ENCODE measurements at places on chromosomes 6 and 20.

- DNase-seq: no peak
These were observed 21.6 kb upstream of the POM121L2 start for GRCh38 chr6:27333642-27334040.

DNA sequence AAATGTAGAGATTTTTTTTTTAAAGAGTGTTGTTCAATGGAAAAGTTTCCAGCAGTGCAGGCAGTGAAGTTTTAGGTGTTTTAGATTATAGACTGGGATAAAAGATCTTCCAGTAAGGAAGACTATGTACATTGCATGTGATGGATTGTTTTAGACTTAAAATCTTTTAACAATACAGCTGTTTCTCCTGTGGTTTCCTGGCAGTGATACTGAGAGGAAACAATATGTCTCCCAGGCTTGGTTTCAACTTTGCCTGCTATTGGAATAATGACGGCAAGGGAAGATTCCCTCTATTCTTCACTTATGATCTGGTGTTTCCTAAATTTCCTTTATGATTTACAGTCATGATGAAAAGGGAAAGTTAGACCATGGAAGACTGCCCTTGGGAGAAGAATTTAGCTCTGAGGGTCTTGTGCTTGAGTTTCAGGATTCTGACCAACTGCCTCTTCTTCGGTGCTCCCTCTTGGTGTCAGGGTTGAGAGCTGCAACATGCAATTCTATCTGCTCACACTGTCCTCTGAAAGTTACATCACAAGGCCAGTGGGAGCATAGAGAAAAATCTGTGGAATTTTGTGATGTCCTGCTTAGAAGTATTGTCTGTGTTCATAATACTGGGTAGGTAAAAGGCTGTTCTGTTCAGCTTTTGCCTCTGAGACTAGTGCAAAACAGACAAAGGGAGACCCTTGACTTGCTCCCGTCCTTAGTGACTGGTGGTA lies 262.8 kb upstream of the MAN1A1 start:
- no peak for DNase-seq

DNA sequence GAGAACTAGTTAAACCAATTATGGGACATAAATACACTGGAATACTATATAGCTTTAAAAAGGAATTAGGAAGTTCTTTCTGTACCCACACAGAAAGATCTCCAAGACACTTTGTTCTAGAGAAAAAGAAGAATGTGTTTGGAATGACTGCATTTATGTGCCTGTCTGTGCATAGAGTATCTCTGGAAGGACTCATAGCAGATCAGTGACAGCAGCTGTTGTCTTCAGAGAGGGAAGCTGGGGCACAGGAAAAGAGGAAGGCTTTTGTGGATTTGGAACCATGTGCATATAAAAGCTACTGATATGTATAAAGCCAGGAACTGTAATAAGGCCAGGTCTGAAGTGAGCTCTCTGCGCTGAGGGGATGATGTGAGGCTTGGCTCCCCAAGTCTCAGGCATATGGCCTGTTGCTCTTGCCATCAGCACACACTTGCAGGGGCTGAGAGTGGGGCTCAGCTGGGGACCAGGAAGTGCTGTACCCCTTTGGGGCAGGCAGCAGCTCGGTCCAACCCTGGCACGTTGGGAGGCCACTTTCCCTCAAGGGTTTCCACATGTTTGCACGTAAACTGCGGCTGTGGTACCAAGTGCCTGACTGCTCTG lies 31.8 kb upstream of the CCDC167 start:
- DNase-seq: no peak

- DNase-seq: no peak
These were observed 189.0 kb upstream of the UST start for GRCh38 chr6:148557796-148558321.

DNA sequence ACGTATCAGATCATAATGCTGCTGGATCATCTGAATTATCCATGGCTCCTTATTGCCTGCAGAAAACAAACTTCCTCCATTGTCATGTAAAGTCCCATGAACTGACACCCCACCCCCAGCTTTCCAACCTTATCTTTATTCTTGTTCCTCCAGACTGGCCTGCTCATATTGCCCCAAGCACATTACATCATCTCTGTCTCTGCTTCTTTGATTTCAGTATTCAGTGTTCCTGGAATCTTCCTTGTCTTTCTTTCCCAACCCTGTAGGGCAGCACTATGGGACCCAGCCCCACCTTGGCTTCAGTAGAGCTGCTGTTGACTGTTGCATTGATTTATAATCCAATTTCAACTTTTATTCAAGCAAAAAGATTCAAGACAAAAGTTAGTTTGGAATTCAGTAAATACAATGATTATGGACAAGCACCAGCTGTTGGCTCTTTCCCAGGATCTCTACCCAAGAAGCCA lies 187.5 kb upstream of the ECI2 start:
- no peak for DNase-seq

DNA sequence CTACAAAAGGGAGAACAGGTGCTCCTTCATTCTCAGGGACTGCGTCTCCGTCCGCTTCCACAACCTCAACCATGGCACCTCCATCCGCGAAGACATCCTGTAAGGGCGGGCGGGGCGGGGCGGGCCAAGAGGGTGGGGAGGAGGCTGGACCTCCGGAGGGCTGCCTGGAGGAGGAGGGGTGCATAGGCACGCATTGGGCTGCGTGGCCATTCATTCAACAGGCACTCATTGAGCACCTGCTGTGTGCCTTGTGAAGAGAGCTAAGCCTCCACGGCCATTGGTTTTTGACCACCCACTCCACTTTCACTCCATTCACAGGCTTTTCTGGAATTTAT lies 435 bp downstream of the ZSWIM3 start:
- DNase-seq: peak; percentile 66

DNA sequence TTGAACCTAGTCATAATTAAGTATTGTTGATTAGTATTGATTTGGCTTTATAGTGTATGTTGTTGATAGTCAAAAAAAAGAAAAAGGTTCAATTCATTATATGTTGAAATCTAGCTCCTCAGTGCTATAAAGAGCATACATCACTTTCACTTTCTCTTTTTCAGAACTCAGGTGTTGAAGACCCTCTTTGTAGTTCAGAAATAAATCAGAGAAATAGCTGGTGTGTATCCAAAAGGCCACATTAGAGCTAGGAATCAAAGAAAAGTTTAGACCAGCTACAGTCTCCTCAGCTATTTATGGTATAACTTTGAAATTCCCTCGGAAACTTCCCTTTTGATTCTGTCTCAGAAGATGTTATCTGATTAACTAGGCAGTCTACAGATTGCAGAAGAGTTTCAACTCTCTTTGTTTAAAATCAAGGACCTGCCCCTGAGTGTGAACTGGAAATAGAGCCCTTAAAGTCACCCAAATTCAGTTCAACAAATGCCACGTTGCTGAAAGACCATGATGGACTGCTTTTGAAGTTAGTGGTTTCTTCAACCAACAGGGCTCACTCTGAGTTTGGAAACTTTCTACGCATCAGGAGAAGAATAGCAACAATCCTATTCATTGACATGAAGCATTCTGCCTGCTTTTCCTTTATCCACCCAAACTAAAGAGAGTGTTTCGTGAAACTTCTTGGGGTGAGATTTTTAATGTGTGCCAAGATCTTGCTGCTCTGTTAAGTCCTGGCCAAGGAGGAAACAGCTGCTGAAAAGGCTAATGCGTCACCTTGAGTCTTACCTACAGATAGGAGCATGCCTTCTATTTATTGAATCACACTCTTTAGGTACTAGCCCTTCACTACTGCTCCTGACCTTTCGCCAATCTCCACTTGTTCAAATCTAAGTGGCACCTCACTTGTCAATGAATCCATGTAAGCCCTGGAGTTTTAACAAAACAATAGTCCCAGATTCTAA lies 111.7 kb downstream of the TNFRSF21 start:
- DNase-seq: no peak

DNA sequence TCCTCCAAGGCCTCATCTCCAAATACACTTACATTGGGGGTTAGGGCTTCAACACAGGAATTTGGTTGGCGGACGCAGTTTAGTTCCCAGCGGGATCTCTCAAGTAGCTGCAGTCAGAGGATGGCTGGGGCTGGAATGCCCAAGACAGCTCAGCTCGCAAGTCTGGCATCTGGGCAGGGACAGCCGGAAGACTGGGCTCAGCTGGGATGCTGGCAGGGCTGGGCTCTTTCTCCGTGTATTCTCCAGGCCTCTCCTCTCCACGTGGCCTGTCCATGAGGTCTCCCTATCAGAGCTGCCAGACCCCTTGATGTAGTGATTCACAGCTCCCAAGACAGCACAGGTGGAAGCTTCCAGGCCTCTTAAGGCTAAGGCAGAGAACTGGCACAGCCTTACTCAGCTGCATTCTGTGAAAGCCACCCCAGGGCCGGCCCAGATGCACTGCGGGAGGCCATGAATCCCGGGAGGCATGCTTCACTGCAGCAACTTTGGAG lies 5.0 kb downstream of the FGD2 start:
- no peak for DNase-seq

DNA sequence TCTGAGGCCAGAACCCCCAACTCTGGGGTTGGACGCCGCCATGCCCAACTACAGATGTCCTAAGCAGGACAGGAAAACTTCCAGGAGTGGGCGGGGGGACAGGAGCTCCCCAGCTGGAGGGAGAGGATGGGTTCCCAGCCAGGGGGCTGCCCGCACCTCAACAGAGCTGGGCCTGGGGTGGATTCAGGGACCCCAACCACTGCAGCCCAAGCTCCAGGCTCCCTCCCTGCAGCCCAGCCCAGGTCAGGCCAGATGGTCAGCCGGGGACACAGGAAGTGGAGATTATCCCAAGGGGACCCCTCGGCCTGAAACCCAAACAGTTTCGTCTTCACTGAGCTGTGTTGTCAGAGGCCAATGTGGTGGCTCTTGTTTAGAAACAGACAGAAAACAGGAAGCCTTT lies 9.4 kb downstream of the LAMA5 start:
- no peak for DNase-seq

DNA sequence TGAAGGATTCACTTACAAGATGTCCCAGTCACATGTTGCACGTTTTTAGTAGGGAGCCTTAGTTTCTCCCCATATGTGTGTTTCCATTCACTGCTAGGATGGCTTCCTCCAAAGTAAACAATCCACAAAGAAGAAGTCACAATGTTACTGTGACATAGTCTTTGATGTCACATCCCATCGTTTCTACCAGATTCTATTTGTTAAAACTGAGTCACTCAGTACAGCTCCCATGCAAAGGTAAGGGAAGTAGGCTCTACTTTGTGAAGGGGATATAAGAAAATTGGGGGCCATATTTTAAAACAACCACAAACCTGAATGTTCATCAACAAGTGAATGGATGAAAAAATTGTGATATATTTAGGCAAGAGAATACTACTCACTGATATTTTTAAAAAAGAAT lies at the start of the genes OR11A1 and OR2H1:
Gene OR11A1 (minus strand): TSS at position 101 of the 400 bp plus-strand sequence. CDS start 29,430 bp downstream, outside the sequence.
Gene OR2H1 (plus strand): TSS at position 185 of the 400 bp plus-strand sequence. CDS start 4,615 bp downstream, outside the sequence.
- no peak for DNase-seq

GRCh38 chr6:13474360-13474759 lies 13.0 kb downstream of the GFOD1 start:
- no peak for DNase-seq

DNA sequence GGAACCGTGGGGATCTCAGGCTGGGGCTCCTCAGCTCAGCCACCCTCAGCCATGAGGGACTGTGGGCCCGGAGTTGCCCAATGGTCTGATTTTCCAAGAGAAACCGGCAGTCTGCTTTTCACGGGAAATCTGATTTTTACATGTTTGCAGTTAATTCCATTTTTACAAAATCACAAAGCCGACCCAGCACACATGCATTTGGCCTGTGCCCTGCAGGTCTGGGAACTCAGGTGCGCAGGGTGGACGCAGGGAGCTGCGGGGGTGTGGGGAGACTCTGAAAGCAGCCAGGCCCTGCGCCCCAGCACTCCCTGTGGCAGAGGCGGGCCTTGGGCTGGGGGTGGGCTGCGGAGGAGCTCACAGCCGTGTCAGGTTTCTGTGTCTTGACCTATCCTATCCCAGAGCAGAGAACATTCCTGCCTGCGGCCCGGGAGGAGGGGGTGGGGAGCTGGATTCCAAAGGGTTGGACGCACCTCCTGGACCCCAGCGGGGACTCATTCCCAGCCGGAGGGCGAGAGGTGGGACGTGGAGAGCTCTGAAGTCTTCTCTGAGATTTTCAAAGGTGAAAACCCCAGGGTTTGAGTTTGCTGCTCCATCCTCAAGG lies 60.6 kb downstream of the ADNP start:
- no peak for DNase-seq

- DNase-seq: no peak
These were observed 6.3 kb upstream of the ZKSCAN8 start for GRCh38 chr6:28135393-28135792.

GRCh38 chr20:25541676-25542075 lies 43.7 kb downstream of the NINL start:
- DNase-seq: no peak

GRCh38 chr6:111122458-111123286 lies 35.4 kb downstream of the SLC16A10 start:
- no peak for DNase-seq

- DNase-seq: no peak
These were observed 29.8 kb upstream of the RHAG start for GRCh38 chr6:49666480-49666879.
